ENCODE measurements at places on chromosomes 2 and 18.
A peak's percentile ranks its signal among the peaks of the same experiment; 100 is the strongest.

DNA sequence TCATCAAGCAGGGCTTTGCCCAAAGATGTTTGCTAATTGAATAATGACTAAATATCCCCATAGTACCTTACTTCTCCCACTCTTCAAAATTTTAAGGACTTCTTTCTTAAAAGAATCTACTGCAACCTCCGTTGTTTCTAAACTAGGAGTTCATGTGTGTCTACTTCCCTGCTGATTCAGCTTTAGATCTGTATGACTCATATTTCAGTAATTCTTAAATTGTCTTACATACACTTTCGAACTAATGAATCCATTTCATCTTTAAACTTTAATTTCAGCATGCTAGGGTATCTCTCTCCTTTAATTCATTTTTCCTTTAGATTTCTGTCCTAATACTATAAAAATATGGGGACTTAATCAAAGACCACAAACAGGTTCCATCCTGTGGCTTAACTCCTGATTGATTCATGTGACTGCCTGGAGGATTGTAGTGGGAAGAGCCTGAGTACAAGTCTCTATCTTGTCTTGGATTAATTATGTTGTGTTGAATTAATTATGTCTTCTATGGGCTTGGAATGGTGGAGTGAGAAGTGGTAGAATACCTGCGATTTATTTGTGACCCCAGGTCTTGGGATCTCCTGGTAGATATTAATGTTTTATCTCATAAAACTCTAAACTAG, 24.9 kb upstream of the COL5A2 start:
- no peak for DNase-seq

GRCh38 chr2:6417050-6417449, 448.7 kb downstream of the CMPK2 start:
- DNase-seq = no peak

GRCh38 chr2:74850496-74851190, 16.7 kb downstream of the HK2 start:
- DNase-seq = no peak

DNA sequence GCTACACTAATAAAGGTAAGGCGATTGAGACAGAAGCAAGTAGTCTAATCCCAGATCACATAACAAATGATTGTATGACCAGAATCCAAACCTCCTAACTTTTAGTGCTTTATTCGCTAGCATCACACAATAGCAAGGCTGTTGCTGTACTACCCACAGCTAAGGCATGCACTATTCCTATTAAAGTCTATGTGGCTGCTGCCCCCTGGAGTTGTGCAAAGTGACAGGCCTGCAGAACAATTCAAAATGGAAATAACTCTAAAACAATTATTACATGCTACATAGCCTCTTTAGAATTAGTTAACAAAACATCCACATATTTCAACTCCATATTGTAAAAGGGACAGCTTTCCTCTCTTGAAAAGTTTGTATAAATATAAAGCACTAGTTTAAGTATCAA, 6.0 kb downstream of the ERBB4 start:
- DNase-seq = no peak

GRCh38 chr2:156538083-156538504, 101.9 kb downstream of the GPD2 start:
- no peak for DNase-seq

GRCh38 chr18:43692099-43692690, 414.9 kb upstream of the SYT4 start:
- no peak for DNase-seq

- no peak for DNase-seq
These were observed 29.0 kb upstream of the REL start for GRCh38 chr2:60852282-60852860.

GRCh38 chr2:164061129-164061746, 325.4 kb upstream of the FIGN start:
- DNase-seq = peak; percentile 24

- DNase-seq = no peak
These were observed 884.3 kb downstream of the TSN start for GRCh38 chr2:122639711-122640110.

GRCh38 chr2:181779288-181780021, 99.1 kb upstream of the NEUROD1 start:
- DNase-seq = no peak

DNA sequence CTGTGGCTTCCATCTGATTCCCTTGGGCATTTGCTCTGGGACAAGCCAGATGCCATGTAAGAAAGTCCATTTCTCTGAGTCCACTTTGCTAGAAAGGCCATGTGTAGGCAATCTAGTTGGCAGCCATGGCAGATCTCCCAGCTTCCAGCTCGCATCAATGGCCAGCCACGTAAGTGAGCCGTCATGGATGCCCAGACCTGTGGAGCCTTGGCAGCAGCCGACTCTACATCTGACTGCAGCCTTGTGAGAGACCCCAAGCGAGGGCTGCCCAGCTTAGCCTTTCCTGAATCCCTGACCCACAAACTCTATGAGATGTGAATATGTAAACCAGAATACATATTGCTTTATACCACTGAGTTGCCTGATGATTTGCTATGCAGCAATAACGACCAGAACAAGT, 533.5 kb downstream of the PARD3B start:
- no peak for DNase-seq

GRCh38 chr18:24397694-24398368, at the start of gene OSBPL1A:
OSBPL1A (minus strand) TSS chr18:24397824; CDS start chr18:24377533, 20,291 bp downstream.
- no peak for DNase-seq

DNA sequence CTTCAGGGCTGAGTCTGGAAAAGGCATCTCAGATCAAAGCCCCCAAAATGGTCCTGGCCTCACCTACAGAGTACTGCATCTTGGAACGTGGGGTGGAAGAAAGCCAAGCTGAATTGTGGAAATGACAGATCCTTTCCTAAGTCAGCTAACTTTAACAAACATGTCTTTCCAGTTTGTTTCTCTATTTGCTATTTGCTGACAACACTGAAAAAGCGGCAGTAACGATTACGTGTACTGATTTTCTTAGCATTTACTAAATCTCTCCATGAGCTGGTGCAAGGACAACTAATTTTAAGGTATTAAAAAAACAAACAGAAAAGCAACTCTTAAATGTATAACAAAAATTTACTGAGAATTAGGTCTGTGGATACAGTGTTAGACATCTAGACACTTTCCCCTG, 1.1 kb downstream of the HIBCH start:
- no peak for DNase-seq

Data from retina (tissue), 1 donor.